Effector memory CD8-positive, alpha-beta T cell (primary cell): ENCODE measurements at places on chromosomes 2 and 18.

GRCh38 chr18:32349728-32350395, 120.8 kb downstream of the GAREM1 start:
- DNase-seq, result no peak

GRCh38 chr18:5463831-5464230, 80.0 kb downstream of the EPB41L3 start:
- no peak for DNase-seq

GRCh38 chr2:96927405-96928171, 57.7 kb upstream of the SEMA4C start:
- DNase-seq, result no peak

DNA sequence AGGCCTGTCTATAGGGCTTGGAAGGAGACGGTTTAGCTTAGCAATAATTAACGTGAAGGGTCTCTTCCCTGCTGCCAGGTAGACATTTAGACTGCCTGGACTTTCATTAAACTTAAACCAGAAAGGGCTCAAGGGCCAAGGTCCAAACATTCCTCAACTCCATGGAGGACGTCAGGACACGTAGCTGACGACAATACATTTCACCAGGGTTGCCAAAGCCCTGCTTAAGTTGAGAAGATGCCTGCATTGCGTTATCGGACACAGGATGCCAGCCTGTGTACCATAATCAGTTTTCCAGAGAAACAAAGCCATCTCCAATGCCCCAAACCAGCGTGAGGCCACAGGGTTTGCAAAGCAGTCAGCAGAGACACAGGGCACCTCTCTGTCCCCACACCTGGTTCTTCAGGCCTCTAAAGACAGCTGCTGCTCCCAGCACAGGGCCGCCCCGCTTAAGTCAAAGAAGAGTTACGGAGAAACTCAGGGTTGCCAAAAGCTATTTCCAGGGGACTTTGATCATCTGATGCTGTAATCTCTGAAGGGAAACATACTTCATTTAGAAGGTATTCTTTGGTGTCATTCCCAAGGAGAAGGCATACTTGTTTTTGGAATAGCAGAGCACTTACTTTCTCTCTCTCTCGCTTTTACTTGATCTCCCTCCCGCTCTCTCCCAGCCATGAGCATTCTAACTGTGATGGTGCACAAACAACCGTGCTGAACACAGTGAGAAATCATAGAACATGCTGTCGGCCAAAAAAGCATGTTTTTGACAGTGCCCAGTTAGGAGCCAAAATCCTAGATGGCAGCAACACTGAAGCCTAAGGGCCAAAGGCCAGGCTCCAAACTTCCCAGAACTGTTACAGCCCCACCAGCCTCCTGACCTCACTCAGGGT, 46.0 kb downstream of the TTC32 start:
- no peak for DNase-seq

GRCh38 chr2:80643598-80643997, 339.0 kb upstream of the LRRTM1 start:
- no peak for DNase-seq

- DNase-seq, result peak; percentile 31
Observed at GRCh38 chr2:54572636-54573536, 116.8 kb downstream of the SPTBN1 start.

DNA sequence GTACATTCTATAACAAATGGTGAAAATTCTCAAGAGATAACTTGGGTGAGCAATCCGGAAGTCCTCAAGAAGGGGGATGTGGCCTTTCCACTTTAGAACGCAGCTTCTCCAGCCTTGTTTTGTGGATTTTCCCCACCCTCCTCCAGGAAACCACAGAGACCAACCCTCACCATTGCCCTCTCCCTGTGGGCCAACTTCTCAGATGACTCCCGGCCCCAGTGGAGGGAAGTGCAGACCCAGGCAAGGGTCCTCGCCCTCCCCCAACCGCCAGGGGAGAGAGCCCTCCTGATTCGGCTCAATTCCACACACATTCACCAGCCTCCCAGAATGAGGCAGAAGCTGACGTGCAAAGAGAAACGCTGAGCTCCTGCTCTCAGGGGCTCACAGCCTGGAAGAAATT, 277.2 kb downstream of the EIPR1 start:
- DNase-seq, result no peak

- no peak for DNase-seq
Observed at GRCh38 chr2:98087447-98088020, 567 bp downstream of the VWA3B start.

GRCh38 chr18:2857491-2858131, 10.8 kb downstream of the EMILIN2 start:
- DNase-seq, result no peak

DNA sequence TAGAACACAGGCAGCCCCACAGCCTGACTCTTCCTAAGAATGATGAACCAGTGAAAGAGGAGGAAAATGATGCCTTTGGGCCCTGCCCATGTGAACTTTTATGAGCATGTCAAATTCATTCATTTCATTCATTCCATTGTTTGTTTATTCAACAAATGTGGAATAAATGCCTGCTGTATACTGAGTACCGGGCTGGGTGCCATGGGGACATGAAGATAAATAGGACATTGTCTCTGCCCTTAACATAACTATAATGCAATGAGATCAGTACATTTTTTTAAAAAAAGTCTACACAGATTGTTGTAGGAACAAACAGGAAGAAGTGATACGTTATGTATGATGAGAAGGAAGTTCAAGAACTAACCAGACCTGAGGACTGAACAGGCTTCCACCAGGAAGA, 14.7 kb downstream of the MREG start:
- DNase-seq, result no peak

- peak; percentile 8 for DNase-seq
Observed at GRCh38 chr2:224369028-224369632, 32.8 kb downstream of the FAM124B start.

DNA sequence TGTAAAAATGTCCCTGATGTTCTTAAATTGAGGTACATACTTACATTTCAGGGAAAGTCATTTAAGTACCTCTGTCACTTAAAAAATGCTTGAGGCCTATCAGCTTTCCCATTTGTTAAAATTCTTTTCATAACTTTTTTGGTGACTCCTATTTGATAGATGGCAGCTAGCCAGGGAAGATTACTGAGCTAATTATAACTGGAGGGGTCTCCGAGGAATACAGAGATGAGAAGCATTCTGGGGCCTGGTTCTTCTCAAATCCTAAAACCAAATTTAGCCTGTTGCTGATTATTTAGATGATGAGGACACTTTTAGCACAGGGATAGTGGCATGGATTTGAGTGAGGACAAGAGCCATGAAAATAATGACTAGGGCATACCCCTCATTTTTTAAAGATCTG, 4.8 kb downstream of the UGP2 start:
- DNase-seq, result no peak

DNA sequence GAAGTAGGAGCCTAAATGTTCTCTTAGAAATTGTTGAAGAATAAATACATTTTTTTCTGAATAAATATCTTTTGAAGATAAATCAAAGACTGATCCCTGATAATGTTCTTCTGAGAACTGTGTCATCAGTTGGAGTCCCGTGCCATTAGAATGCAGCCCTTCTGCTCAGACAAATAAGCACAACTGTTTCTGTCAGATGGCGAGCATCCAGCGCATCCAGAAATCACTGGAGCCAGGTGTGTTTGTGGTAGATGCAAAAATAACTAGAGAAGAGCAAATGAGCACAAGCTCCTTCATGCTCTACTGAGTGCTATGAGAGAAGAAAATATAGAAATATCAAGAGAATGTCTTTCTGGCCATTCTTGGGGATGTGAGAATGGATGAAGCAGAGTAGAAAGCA, 573.7 kb downstream of the THSD7B start:
- no peak for DNase-seq

- DNase-seq, result no peak
Observed at GRCh38 chr2:47890711-47891368, 15.5 kb downstream of the FBXO11 start.

- no peak for DNase-seq
Observed at GRCh38 chr2:34602262-34602661, 1003.2 kb upstream of the FAM98A start.

DNA sequence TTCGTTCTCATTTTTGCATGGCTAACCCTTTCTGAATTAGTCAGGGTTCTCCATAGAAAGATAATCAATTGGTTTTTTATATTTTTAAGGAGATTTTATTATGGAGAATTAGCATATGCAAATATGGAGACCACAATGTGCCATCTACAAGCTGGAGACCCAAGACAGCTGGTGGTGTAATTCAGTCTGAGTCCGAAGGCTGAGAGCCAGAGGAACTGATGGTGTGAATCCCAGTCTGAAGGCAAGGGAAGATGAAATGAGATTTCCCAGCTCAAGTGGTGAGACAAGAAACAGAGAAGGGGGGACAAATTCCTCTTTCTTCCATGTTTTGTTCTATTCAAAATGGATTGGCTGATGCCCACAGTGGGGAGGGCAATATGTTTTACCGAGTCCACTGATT, 80.7 kb downstream of the PLCL1 start:
- DNase-seq, result no peak

DNA sequence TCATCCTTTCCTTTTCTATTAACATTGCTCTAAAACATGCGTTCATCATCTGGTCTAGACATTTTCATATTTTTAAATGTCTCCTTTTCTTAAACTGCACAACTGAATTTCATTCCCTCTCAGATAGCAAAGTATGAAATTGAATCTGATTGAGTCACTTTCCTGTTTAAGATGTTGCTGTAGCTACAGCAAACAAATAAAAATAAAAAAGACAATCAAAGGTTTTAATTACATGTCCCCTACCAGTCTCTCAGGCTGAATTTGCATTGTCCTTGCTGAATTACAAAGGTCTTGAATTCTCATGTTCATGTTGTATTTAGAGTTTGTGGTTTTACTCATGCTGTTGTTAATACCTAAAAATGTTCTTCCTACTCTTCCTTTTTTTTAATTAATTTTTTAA, 537.9 kb upstream of the LRATD1 start:
- no peak for DNase-seq

DNA sequence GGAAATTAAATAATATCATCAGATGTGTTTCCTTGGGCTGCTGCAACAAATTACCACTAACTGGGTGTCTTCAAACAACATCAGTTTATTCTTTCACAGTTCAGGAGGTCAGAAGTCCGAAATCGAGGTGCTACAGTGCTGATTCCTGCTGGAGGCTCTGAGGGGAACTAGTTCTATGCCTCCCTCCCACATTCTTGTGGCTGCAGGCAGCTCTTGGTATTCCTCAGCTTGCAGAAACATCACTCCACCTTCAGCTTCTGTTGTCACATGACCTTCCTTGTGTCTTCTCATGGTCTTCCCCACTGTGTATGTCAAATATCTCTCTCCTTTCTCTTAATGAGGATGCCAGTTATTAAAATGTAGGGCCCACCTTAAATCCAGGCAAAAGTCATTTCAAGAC, 29.3 kb upstream of the DCC start:
- no peak for DNase-seq

DNA sequence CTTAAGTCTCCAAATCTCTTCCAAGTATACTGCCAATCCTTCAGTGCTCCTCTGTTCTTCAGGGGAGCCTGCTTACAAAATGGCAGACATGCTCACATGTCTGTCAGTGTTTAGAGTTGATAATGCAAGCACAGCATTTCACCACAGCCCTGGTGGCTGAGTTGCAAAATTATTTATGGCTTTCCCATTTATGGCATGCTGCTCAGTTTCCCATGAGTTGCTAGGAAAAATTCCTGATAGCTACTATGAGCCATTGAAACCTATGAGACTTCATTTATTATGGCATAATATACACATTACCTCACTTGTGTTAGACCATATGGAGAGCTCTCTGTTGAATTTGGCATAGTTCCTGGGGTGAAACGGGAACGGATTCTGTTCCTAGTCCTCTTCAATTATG, 448.7 kb upstream of the TCF4 start:
- DNase-seq, result no peak

- no peak for DNase-seq
Observed at GRCh38 chr2:207682557-207682956, 28.9 kb upstream of the CCNYL1 start.

- DNase-seq, result no peak
Observed at GRCh38 chr2:229408356-229408755, 137.3 kb upstream of the PID1 start.

DNA sequence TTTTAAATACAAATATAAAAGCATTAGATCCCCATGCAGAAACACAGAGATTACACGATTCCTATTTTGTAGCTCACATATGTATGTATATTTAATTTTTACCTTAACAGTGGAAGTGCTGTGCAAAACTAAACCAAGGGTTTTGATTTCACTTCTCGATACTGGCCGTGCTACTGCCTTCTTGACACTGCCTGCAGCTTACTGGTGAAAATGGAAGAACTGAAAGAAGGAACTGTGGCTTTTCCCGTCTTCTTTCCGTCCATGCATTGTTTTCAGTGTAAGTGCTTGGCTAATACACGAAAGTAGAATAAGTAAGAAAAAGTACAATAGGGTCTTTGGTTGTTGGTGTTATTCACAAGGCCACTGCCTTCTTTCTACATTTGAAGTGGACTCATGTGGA, 129.5 kb downstream of the NDUFA10 start:
- DNase-seq, result no peak

DNA sequence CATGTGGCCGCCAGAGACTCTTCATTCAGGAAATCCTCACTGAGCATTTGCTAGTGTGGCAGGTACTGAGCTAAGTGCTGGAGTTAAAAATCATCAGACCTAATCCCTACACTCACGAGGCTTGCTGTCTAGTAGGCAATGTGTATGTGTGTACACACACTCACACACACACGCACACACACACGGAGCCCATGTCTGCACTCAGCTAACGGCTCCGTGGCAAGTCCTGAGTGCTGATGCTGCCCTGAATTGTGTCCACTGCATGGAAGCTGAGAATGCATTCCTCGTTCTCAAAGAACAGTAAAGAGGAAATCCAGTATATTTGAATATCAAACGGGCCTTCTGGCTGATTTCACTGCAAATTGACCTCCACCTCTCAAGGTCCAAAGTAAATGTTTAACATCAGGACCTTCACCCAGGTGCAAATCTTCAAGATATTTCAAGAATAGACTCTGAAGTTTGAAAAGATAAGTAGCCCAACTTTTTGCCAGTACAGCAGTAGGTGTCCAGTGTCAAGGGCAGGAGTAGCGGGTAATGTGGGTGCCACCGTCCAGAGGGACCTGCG, 136.1 kb upstream of the TTC39C start:
- DNase-seq, result no peak

GRCh38 chr2:10638093-10638492, 51.7 kb downstream of the NOL10 start:
- no peak for DNase-seq

DNA sequence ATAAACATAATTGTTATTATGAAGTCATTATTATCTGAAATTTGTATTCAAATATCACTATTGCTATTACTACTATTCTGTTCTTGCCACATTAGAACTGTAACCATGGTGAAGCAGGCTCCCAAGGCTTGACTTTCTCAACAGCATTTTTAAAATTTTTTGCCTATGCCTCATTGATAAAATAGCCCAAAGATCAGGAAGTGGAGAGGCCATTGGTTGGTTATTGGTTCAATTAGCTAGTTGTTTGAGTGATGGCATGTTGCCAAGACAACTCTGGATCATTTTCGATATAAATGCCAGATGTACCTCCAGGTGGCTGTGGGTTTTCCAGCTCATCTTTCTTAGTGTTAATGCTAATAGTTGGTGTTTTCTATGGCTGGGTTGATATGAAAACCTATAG, 513.5 kb downstream of the TRIB2 start:
- no peak for DNase-seq

DNA sequence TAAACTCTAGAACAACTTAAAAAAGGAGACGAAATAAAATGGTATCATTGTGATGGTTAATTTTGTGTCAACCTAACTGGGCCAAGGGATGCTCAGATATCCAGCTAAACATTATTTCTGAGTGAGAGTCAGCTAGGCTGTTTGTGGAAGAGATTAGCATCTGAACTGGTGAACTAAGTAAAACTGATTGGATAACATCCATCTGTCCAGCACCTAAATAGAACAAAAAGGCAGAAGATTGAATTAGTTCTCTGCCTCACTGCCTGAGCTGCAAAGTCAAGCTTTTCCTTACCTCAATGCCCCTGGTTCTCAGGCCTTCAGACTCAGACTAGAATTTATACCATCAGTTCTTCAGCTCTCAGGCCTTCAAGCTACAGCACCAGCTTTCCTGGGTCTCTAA, 30.0 kb downstream of the PPP3R1 start:
- no peak for DNase-seq
